ENCODE measurements at places on chromosomes 11 and 22. TPM values are rescaled to one million over a fixed set of nuclear protein-coding genes. Genes with fewer than 3 reads are reported as not detected.

The MMP7 gene
- total RNA-seq: not detected

The HEPHL1 gene
- total RNA-seq: 0.11 TPM

The FGF4 gene
- total RNA-seq: not detected

The OR52A1 gene
- total RNA-seq: not detected

The FAM227A gene
- 2.4 TPM for total RNA-seq

The XKR3 gene
- total RNA-seq: not detected
